ENCODE measurements at places on chromosomes 5 and 9.

DNA sequence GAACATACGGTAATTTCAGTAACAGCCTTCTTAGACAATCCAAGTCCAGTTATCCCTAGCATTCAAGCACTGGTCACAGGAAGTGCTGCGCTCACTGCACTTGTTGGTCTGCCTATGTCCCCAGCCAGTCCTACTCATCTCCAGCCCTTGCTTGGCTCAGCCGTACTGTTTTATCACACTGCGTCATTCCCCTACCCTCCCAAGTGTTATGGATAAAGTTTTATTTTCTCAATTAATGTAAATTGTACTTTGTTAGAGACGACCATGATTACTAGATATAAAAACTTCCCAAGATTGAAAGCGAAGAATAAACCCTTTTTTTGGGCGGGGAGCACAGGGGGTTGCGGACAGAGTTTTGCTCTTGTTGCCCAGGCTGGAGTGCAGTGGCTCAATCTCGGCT, 49.6 kb downstream of the LHFPL2 start:
- no peak for DNase-seq

DNA sequence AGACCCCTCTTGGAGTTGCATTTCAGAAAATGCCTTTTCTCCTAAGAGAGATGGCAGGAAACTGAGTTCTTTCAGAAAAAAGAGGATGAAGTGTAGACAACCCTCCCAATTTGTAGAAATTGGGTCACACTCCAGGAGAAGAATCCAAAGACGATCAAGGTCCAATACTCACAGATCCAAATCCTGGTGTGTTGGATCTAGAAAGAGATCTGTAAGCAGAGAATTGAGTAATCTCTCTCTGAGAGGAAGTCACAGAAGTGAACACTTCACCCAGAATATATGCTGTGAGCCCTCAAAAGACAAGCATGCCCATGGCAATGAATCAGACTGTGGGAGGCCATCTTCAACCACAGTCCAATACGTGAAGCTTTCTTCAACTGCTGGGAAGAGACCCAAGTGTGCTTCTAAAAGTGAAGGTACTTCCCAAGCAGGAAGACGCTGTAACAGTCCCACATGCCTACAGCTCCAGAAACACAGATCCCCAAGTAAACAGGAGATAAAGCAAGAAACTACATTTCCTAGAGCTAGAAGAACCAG, 182.7 kb downstream of the SMC2 start:
- no peak for DNase-seq

- DNase-seq, result no peak
Measured at GRCh38 chr9:111953444-111953843, 56.8 kb downstream of the UGCG start.

GRCh38 chr5:160769301-160769700, 82.7 kb downstream of the ATP10B start:
- DNase-seq, result no peak

GRCh38 chr5:179840321-179840720, 18.3 kb downstream of the MRNIP start:
- DNase-seq, result no peak

Data from caudate nucleus (tissue), 63 donors.